ENCODE measurements at places on chromosomes 3 and 15. TPM values are rescaled to one million over a fixed set of nuclear protein-coding genes. Genes with fewer than 3 reads are reported as not detected.
A peak's percentile ranks its signal among the peaks of the same experiment; 100 is the strongest.

SLC22A14 gene
- total RNA-seq, result not detected

EPHA6 gene
- total RNA-seq, result not detected

UROC1 gene
- not detected for total RNA-seq

TRIM42 gene
- not detected for total RNA-seq

TMC3 gene
- 0.06 TPM for total RNA-seq

RPL32 gene
- 3,652 TPM for total RNA-seq

CELSR3 gene
- total RNA-seq, result 1.1 TPM

DNA sequence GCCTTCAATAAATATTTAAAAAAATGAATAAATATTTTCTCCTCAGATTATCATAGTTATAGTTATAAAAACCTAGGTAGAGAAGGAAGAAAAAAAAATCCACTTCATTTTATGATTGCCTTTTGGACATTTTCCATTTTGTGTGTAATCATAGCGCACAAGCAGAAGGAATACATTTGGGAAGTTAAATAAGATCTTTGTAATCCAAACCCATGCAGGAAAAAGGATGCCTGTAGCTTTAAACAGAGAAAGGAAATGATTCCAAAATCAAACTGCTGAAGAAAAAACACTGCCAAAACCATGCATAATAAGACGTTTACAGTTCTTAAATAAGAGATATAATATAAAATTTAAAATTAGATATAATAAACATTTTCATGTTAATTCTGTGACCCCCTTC lies 7.4 kb upstream of the CCDC54 start:
- no peak overlapping the region for H3K4me3 ChIP-seq
- no peaks in the 10 kb centered on the region for H3K4me1 ChIP-seq
- H3K27ac ChIP-seq, result no peak overlapping the region
- H3K27me3 ChIP-seq, result no peaks in the 10 kb centered on the region
- no peak for DNase-seq
- no peaks in the 10 kb centered on the region for H3K36me3 ChIP-seq

DNA sequence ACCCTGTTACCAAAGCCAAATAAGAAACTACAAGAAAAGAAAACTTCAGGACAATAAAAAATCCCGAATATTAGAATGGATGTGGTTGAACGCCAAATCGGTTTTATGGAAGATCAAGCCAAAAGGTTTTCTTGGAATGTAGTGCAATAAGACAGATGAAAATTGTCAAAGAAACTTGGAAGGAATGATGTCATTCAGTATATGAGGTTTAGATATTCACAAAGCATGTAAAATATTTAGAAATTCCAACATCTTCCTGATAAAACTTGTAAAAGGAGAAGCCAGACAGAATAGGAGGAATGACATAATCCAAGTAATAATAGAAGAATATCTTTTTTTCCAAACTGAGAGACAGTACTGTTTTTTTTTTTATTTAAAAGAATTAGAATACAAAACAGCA lies 130.3 kb upstream of the ZPLD1 start:
- no peak overlapping the region for H3K4me3 ChIP-seq
- H3K27me3 ChIP-seq, result no peaks in the 10 kb centered on the region
- H3K36me3 ChIP-seq, result no peaks in the 10 kb centered on the region
- no peak for DNase-seq
- H3K4me1 ChIP-seq, result no peaks in the 10 kb centered on the region
- H3K27ac ChIP-seq, result no peak overlapping the region

DNA sequence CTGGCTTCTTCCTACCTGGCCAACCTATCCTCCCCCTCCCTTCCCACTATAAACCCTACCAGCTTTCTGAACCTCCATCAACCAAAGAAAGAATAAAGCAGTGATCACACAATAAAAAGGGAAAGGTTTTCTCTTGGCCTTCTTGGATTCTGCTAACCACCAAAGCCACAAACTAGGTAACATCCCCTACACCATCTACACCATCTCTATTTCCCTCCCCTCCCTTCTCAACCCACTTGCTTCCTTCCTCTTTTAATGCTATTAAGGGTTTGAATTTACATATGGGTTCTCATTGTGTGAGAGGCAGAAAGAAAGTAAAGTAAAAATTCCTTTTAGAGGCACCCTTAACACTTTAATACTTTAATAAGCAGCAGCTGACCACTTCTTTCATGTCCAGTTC lies 25.8 kb upstream of the RSL24D1 start:
- no peak overlapping the region for H3K27ac ChIP-seq
- H3K27me3 ChIP-seq, result no peaks in the 10 kb centered on the region
- no peak overlapping the region for H3K4me3 ChIP-seq
- no peak for DNase-seq
- no peaks in the 10 kb centered on the region for H3K4me1 ChIP-seq

- H3K4me1 ChIP-seq, result no peaks in the 10 kb centered on the region
- no peak for DNase-seq
- H3K27me3 ChIP-seq, result no peaks in the 10 kb centered on the region
- no peak overlapping the region for H3K4me3 ChIP-seq
- no peak overlapping the region for H3K27ac ChIP-seq
Observed at GRCh38 chr3:60781935-60782334, 469.3 kb downstream of the FHIT start.

GRCh38 chr3:117846238-117846637 lies 1136.7 kb downstream of the TUSC7 start:
- no peak for DNase-seq
- no peaks in the 10 kb centered on the region for H3K36me3 ChIP-seq
- H3K27ac ChIP-seq, result no peak overlapping the region
- H3K27me3 ChIP-seq, result no peaks in the 10 kb centered on the region

- peaks cover 9% of the 10 kb centered on the region for H3K4me1 ChIP-seq
- DNase-seq, result no peak
- no peaks in the 10 kb centered on the region for H3K27me3 ChIP-seq
- H3K36me3 ChIP-seq, result no peaks in the 10 kb centered on the region
- H3K4me3 ChIP-seq, result no peak overlapping the region
Observed at GRCh38 chr15:42284551-42284950, 11.3 kb upstream of the TMEM87A start.

GRCh38 chr15:67903708-67904107 lies 63.9 kb upstream of the RNU6-1 start:
- no peak for DNase-seq
- no peaks in the 10 kb centered on the region for H3K27me3 ChIP-seq
- H3K36me3 ChIP-seq, result no peaks in the 10 kb centered on the region
- no peak overlapping the region for H3K4me3 ChIP-seq
- no peaks in the 10 kb centered on the region for H3K4me1 ChIP-seq

GRCh38 chr3:31054032-31054431 lies 159.6 kb upstream of the GADL1 start:
- H3K4me1 ChIP-seq, result no peaks in the 10 kb centered on the region
- DNase-seq, result no peak
- no peak overlapping the region for H3K27ac ChIP-seq
- no peaks in the 10 kb centered on the region for H3K27me3 ChIP-seq
- H3K36me3 ChIP-seq, result no peaks in the 10 kb centered on the region

DNA sequence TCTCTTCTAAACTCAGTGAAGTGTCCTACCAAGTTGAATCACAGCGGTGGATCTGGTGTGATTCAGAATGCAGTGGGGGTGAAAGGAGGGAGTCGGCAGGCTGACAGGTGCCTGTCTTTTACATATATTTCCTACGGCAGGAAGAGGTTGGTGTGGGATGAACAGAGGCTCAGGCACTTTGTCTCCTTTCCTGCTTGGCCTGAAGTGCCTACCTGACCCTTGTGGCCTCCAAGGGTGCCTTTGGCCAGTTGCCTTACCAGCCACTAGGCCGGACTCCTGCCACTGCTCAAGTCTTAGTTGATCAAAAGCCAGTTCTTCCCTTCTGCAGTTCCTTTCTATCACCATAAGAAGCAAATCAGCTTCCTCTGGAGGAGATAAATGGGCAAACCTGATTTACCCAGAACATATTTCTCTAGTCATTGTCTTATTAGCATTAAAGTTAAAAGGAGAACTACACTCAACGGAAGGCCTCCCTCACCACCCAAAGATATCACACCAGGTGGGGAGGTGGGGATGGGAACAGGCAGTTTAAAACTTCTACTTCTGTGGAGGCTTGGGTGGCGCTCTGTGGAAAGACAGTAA lies 52.1 kb downstream of the CRTC3 start:
- H3K27ac ChIP-seq, result no peak overlapping the region
- H3K36me3 ChIP-seq, result no peaks in the 10 kb centered on the region
- no peaks in the 10 kb centered on the region for H3K27me3 ChIP-seq
- DNase-seq, result no peak
- H3K4me1 ChIP-seq, result no peaks in the 10 kb centered on the region
- no peak overlapping the region for H3K4me3 ChIP-seq

- DNase-seq, result no peak
- no peak overlapping the region for H3K27ac ChIP-seq
- peaks cover 21% of the 10 kb centered on the region for H3K4me1 ChIP-seq
- H3K27me3 ChIP-seq, result no peaks in the 10 kb centered on the region
- H3K4me3 ChIP-seq, result no peak overlapping the region
- H3K36me3 ChIP-seq, result no peaks in the 10 kb centered on the region
Observed at GRCh38 chr15:100733101-100733842, 130.9 kb downstream of the ASB7 start.

DNA sequence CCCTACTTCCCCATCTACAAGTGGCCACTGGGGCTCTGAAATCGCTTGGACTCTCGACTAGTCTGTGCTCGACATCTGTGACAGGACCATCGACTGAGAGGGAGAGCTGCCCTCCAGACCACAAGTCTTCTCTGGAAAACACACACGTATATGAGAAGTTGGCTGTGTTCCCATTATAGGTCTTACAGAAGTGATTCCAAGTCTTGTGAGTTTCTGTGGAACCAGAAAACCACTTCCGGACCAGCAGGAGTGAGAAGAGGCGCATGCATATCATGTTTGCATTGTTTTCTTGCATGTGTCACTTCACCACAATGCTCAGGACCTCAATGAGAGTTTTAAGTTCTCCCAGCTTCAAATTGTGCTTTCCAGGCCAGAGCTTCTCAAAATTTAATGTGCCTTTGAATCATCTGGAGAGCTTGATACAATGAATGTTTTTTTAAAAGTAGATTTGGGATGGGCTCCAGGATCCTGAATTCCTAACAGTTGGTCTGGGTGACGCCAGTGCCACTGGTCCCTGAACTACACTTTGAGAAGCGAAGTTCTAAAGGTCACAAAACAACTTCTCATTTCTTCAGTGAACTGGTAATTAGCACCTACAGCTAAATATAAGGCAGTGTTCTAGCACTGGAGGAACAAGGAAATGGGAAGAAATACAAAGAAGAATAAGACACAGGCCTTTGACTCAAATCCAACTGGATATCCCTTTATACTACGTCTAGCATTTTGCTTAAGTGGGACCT lies 15.7 kb downstream of the LIPC start:
- peak overlapping the region; percentile 60 for H3K27ac ChIP-seq
- no peak overlapping the region for H3K4me3 ChIP-seq
- peak; percentile 91 for DNase-seq
- H3K27me3 ChIP-seq, result no peaks in the 10 kb centered on the region
- no peaks in the 10 kb centered on the region for H3K36me3 ChIP-seq

GRCh38 chr3:30770387-30770786 lies 124.1 kb downstream of the GADL1 start:
- H3K4me1 ChIP-seq, result peaks cover 12% of the 10 kb centered on the region
- no peak overlapping the region for H3K4me3 ChIP-seq
- H3K36me3 ChIP-seq, result no peaks in the 10 kb centered on the region
- H3K27ac ChIP-seq, result peak overlapping the region; percentile 12
- H3K27me3 ChIP-seq, result no peaks in the 10 kb centered on the region

GRCh38 chr15:45319472-45320214 lies 58.7 kb downstream of the GATM start:
- no peaks in the 10 kb centered on the region for H3K27me3 ChIP-seq
- no peak overlapping the region for H3K4me3 ChIP-seq
- no peak overlapping the region for H3K27ac ChIP-seq
- no peak for DNase-seq
- H3K36me3 ChIP-seq, result no peaks in the 10 kb centered on the region
